SK-N-DZ (cell line): ENCODE measurements at places on chromosomes 16 and 17.
A peak's percentile ranks its signal among the peaks of the same experiment; 100 is the strongest.

- DNase-seq, result peak; percentile 8
These were observed 58.6 kb upstream of the DNAH9 start for GRCh38 chr17:11539637-11540036.

GRCh38 chr17:57521606-57522005 is 223.5 kb downstream of the CCDC182 start:
- DNase-seq, result no peak

DNA sequence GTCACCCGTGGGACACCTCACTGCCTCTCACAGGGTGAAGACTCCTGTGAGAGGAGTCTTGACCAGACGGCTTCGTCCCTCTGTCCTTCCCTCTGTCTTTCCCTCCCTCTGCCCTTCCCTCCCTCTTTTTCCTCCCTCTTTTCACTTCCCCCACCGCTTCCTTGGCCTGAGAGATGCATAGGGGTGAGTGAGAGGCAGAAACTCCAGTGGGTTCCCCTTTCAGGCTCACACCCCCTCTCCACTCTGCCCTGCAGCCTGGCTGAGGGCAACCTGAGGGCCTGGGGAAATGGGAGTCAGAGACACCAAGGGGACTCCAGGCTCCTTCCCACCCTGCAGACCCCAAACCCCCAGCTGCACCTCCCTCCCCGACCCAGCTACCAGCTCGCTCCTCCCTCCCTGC is 14.6 kb upstream of the KRT17 start:
- DNase-seq, result no peak

DNA sequence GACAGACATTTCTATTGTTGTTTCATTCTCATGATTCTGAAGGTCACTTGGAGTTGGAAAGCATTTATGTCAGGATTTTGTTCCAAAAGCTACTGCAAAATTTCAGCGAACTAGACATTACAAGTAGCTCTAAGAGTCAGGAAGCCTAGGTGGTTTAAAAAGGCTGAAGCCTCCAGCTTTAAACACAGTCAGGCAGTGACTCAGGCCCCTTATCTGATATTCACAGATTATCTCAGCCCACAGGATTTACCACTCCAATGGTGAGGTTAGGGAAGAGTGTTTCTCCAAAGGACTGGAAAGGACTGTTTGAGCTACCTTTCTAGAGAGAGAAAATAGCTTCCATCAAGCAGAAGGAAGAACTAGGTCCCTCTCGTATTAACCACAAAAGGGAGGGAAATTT is 624.4 kb upstream of the C16orf82 start:
- no peak for DNase-seq

DNA sequence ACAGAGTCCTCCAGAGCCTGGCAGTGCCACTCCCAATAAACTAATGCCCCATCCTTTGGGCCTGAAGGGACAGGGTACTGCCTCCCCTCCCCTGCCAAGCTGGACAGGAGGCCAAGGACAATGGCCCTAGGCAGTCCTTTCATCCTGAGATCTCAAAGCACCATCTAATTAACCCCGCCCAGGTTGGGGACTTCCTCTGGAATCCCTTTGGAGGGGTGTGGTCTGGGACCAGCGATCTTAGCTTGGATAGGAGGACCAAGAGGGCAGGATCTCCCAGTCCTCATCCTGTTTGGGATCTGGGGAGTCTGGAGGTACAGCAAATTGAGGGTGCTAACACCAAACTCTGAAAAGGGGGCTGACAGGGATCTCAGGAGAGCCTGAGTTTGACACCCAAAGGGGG is 18.2 kb upstream of the SP6 start:
- no peak for DNase-seq

DNA sequence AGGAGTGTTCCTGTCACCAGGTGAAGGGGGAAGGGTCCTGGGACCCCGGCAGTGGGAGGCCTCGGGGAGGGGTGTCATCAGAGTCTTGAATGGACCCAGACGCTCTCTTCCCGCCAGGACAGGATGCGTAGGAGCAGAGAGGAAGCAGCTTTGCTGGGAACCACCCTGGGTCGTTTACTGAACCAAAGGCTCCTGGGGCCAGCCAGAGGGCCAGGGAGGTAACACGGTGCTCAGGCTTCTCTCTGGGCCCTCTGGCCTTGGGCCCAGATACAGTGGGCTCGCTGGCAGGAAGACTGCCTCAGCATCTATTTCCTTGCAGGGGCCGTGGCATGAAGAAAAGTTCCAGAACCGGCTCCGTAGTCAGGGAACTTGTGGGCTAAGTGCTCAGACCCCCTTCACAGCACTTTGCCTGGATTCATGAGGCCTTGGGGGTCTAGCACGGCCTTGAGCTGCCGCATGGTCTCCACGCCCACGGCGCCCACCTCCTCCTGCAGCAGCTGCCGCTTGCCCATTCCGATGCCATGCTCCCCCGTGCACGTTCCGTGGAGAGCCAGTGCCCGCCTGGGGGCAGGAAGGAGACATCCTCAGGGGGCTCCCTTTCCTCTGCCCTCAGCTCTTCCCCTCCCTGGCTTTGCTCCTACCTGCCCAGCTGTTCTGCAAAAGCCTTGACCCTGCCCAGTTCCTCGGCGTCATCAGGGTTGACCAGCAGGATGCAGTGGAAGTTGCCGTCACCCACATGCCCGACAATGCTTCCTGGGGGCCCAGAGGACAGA is 4.4 kb downstream of the LDHD start:
- no peak for DNase-seq

DNA sequence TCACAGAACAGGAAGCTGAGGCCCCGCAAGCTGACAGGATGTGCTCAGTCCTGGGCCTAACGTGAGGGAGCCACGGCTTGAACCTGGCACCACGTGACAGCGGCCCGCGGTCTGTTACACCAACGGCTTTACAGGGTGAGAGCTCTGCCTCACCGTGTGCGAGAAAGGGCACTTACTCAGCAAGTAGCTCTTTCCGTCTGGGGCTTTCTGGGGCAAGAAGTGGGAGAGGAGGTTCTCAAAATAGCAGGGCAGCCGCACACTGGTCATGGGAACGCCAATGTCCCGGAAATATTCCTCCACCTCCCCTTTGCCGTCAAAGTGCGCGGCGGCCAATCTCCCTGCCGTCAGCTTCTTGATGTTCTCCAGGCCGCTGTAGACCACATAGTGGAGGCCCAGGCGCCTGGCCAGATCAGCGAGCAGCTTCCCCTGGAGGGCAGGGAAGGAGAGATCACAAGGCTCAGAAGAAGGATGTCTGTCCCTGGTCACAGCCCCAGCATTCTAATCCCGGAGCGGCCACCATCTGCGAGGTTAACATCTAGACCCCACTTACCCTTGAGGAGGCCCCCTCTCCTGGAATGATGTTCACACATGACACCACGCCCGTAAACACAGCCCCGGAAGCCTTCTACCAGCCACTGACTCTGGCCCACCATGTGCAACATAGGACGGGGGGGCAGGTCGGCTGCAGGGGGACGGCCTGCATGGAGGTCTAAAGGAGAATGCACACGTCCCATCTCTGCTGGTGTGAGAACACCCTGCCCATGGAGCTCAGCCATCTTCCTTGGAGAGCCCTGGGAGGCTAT is 8.2 kb downstream of the NMRAL1 start:
- no peak for DNase-seq

DNA sequence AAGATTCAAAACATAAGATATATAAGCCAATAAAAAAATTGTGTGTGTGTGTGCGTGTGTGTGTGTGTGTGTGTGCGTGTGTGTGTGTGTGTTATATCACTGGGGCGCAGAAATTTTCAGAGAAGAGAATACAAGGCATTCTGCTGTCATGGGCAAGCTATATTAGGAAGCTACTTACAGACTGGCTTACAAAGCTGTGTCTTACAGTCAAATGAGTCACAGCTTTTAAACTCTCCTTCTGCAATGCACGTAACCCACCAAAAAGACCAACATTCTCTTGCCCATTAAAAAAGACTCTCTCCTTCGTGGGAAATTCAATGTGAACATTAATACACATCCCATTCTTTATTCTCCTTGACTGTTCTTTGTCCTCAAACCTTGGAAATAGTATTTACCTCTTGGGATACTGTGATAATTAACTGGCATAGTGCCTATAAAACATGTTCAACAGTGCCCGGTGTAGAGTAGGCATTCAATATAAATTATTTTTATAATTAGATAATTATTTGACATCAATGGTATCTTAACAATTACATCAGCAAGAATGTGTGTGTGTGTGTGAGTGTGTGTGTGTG is 860.4 kb upstream of the SOX9 start:
- DNase-seq, result no peak

DNA sequence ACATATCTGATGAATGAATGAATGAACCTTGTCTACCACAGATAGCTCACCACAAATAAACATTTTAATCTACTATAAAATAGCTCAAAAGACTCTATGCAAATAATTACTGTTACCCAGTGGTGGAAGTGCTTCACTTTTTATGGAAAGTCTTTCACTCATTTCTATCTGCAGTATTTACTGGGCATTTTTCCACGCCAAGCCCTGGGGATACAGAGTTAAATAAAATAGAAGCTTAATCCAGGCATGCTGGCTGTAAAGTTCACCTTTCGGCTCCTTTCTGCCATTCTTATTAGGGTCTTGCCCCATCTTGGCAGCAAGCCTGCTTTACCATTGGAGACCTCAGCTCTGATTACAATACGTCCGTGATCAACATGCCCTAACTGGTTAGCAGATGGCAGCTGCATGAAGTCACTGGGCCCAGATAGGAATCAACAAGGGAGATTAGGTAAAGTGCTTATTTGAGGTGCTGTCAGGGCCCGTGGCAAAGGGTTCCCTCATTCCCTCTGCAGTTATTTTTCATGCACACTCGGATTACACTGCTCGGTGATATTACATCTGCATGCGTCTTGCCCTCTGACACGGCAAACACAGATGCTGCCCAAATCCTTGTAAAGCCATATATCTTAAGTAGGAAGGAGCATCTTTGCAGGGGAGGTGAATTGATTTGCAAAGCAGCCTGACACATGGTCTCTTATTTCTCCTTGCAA is 648.9 kb downstream of the WWOX start:
- peak; percentile 77 for DNase-seq

DNA sequence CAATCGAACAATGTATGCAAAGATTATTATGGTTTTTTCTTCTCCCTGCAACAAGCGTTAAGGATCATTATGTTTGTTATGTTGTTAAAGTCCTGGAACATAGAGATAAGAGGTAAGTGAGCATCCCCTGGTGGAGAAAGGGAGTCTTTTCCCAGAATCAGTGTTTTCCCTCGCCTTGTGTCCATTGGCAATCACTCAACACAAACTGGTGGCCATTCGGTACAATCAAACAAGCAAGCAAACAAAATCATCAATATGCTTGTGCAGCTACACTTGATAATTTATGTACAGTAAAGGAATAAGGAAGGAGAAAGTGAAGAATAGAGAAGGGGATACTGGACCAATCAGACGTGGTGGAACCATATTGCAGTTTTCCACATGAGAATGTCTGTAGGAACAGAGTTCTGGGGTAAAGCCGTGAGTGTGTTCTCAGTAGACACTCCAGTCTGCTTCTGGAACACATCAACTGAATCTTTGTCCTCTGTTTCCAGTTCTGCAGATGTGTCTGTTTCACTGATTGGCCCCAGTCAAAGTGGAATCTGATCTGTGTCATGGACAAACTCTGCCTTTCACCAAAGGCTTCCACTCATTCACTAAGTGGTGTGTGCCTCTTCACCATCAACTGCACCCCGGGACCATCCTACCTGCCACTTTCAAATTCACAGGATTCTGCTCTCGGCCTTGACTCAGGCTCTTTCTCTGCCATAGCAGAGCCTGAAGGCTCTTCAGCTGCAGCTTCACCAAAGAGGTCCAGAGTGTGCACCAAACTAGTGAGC is 169.5 kb downstream of the AHSP start:
- peak; percentile 42 for DNase-seq

DNA sequence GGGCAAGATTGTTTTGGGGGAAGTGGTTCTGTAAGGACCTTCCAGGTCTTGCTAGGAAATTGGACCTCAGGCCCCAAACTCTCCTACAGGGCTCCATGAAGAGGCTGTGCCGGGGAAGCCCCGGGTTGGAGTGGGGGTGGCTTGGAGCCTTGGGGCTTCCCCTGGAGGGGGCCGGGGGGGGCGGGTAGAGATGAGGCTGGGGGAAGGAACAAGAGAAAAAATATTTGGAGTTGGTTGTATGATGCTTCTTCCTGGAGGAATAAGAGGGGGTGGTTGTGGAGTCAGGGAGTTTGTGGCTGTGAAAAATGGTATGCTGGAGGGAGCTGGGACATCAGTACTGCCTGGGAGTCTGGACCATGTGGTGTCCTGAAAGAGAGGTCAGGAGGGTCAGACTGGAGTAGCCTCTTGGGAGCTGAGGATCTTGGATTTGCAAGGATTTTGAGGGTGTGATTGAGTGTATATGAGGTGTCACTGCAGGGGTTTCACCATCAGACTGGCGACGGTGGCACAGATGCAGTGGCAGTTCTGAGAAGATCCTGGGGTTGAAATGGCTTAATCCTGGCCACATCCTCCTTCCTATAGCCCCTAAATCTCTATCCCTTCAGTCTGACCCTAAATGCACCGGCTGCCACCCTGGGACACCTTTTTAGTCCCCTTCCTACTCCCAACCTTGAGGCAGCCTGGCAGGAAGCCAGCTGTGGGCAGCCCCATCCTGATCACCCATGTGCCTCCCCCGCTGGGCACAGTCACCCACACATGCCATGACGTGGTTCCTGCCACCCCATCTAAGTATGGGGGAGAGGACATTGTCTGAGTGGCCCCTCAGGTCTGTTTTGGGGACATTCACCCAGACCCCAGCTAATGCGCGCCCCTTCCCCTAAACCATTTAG is 10.9 kb downstream of the RARA start:
- no peak for DNase-seq

DNA sequence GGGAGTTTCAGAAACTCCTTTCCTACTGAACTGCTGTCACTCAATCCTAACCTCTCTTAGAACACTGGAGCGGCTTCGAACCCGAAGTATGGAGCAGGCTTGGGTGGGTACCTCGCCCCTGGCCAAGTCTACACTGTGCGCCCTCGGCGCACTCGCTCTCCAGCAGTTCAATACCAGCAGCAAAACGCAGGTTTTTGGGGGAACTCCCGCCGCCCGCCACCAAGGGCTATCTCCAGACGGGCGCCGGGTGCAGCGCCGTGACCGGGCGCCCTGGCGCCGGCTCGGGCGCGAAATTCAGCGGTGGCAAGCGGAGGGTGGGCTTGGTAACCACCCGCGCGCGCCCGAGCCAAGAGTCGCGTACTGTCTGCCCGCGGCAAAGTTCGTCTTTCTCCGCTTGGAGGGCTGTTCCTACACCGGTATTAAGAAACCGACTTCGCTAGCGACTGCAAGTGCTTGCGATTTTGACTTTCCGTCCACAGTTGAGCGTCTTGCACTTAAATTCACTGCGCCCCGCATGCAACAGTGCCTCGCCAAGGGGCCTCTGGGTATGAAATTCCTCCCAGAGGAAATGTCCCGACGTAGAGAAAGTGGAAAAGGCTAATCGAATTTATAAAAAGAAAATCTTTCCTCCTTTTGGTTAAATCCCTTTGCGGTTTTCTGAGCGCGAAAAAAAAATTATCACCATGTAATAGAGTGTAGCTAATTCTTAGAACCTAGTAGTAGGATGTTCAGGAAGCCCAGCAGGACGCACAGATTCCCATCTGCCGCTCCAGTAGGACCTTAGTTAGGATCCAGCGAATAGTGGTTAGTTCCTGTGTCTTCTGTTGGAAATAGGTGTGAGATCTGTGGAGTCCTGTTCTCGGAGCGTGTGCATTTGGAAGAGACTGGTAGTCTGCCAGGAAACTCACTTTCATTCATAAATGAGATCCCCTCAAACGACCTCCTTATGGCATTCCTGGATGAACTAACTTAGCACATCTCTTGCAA is 5.0 kb upstream of the SALL1 start:
- no peak for DNase-seq
